Choroid plexus epithelial cell (primary cell): ENCODE measurements at places on chromosomes 3 and 15.
A peak's percentile ranks its signal among the peaks of the same experiment; 100 is the strongest.

DNA sequence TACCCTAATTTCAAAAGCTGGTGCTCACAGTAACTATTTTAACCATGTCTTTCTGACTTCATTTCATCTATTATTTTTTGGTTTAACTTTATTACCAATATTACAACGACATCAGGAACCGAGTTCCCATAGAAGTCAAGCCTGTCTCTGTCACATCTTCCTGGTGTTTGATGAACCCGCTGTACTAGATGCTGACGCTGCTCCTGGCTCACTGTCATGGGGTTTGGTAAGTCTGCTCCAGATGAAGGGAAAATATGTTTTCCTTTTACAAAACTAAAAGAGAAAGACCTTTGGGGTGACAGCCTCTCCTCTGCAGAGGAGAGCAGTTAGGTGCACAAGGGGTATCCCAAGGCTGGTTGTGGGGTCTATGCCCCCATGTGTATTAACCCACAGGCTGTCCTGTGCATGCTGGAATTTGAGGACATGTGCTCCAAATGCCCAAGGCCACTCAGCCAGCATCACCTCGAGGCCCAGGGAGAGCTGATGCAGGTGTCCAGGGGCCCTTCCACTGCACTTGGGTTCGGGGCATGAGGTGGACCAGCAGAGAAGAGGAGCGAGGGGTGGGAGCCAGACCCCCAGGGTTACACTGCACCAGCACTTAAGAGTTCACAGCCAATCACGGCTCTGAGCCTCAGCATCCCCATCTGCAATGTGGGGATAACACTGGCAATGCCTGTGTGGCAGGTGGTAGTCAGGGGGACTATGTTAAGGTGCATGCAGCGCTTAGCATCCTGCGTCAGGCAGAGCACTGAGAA, 62.2 kb downstream of the ATP10A start:
- DNase-seq: no peak

DNA sequence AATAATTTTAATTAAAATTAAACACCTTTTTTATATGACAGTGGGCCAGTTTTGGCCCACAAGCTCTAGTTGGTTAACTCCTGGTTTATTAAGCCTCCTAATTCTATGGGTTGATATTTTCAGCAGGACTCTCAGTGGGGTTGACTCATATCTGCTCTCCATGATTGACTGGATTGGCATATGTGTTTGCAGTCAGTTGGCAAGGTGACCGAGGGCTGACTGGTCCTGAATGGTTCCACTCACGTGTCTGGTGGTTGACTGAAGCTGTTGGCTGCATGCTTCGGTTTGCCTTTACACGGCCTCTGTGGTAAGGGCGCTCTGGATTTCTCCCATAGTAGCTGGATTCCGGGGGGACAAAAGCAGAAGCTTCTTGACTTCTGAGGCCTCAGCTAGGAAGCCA, 65.3 kb upstream of the ZNF280D start:
- DNase-seq: no peak

DNA sequence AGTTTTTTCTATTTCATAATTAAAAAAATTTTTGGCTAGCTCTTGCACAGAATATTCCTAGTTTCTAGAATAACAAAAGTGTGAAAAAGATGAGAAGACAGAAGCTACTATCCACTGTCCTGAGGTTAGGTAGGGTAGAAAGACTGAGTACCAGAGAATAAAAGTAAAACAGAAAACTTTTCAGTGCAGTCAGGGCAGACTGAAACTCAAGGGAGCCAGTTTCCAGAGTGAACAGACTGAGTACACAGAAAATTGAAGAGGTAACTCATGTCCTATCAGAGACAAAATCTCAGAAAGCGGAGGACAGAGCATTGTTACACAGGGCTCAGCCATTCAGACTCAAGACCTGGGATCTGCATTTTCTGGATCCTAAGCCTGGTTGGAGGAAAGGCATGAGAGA, 8.8 kb upstream of the FBXO40 start:
- no peak for DNase-seq

DNA sequence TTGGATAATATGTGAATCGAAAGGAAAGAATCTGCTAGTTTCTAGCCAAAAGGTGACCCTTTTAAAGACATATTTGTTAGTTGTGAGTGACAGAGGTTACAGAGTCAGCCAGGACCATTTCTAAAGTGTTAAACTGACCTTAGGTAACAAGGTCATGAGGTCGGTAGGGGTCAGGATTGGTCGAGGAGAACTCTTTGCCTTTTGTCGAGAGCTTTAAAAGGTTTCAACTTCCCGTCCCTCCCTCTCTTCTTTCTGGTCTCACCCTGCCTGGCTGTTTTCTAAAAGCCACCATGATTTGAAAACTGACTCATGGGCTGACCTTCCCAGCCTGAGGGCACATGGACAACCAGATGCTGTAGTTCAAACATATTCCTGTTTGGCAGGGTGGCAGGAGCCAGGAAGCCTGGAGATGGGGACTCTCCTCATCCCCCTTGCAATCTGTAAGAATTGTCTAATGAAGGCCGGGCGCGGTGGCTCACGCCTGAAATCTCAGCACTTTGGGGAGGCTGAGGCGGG, 25.8 kb upstream of the PRTG start:
- DNase-seq: no peak

GRCh38 chr3:79517766-79518413, 249.9 kb downstream of the ROBO1 start:
- DNase-seq: peak; percentile 78

GRCh38 chr3:181709537-181710279, 2.0 kb upstream of the SOX2 start:
- DNase-seq: peak; percentile 71

DNA sequence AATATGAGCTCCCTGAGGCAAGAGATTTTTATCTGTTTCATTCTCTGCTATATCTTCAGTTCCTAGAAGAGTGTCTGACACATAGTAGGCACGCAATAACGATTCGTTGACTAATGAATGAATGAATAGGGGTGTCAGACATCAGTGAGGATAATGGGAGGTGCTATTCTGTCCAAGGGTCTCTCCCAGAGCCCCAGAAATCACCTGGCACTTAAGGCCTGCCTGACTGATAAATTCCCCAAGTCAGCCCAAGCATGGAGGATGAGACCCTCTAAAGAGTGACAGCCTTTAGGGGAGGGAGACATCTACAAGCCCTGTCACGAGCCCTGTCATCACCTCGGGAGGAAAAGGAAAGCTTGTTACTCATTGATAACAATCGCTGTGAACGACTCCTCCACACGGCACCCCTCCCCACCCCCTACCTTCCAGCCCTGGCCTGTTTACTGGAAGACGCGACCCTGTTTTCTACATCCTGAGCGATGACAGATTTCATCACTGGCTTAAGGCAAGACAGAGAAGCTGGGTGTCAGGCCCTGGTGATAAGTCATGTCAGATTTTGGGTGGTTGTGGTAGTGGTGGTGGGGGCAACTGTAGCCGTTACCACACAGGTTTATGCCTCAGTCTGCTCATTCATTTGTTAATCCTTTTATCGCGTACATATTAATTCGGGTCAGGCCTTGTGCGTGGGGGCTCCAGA, 23.1 kb downstream of the BHLHE40 start:
- no peak for DNase-seq

GRCh38 chr15:99482993-99483392, 82.8 kb upstream of the MEF2A start:
- DNase-seq: no peak

- DNase-seq: no peak
These were observed 151.1 kb downstream of the OSBPL10 start for GRCh38 chr3:31829826-31830426.

DNA sequence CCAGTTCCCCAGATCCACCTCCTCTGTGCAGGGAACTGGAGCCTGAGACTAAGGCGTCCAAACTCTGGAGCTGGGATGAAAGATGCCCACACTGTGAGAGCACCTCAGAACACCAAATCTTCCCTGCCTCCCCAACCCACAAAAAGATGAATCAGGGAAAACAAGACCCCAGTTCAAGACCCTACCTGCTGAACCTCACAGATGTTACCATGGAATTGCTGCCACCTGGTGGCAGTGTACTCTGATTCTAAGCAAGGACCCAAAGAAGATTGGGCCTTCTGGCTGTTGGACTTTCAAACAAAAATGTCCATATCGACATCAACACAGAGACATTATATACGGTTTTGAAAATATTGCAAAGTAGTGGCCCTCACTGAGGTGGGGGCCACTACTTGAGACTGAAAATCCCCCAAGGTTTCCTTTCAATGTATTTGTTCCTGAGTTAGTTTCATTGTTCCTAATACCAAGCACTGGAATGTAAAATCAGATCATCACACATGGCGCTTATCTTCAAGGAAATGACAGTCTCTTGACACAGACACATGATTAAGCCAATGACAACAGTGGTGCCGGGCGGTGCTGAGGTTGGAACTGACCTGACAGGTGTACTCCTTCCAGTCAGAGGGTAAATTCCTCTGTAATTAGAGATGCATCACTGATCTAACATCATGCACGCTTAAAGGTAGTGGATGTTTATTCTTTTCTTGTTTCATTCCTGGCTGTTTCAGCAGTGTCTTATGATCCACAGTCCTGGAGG, 67.6 kb downstream of the SLC6A11 start:
- peak; percentile 31 for DNase-seq

DNA sequence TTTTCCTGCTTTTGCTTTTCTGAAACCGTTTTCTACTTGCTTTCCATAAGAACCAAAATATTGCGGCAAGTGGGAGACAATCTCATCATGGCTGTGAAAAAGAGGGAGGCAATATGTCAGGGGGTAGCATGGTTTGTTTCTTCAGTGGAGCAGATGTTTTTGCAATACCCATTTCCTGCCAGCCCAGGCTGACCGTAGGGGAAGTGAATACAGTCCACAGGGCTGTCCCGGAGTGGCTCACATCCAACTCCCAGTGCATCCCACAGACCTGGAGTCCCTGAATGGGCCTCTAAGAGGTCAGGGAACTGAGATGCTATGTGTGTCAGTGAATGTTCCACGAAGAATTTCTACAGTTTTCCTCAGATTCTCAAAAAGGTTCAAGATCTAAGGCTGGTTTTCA, 69.6 kb downstream of the EPHB1 start:
- no peak for DNase-seq

DNA sequence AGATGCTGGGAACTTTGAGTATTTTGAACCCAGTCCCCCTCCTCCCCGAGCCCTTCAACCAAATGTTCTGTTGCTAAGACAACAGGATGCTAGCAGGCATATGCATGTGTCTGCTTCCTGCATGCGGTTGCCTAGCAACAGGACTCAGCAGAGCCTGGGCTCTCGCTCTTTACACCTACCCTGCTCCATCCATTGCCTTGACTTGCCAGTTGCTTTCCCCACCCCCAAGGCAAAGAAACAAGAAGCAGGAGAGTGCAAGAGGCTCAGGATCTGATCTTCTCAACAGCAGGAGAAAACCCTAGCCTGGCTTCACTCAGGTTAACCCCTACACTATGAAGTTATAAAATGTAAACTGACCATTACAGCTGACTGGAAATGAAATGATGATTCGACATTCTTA, 393.0 kb downstream of the IGSF11 start:
- no peak for DNase-seq

- no peak for DNase-seq
These were observed 88.3 kb downstream of the NPAP1 start for GRCh38 chr15:24763891-24764290.

DNA sequence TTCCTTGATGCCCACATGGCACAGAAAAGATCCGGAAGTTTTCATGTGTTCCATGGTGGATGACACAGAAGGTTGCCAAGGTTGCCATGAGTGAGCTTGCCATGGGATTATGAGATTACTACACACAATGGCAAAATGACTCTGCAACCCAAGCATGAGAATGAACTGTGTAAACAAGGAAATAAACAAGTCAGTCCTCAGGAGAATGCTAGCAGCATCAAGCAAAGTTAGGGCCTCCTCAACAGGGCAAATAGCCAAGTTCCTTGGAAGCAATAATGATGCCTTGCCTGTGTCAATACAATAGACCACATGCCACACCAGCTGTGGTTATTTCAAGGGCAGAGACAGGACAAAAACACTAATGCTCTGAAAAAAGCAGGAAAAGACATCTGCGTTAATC, 41.8 kb downstream of the AQR start:
- no peak for DNase-seq

GRCh38 chr3:165523801-165524200, 313.4 kb downstream of the BCHE start:
- DNase-seq: peak; percentile 5

GRCh38 chr3:111210003-111210711, 138.5 kb downstream of the NECTIN3 start:
- peak; percentile 79 for DNase-seq

GRCh38 chr3:106826791-106827311, 550.4 kb upstream of the CCDC54 start:
- DNase-seq: peak; percentile 76
